ENCODE measurements at places on chromosomes 16 and 17.

DNA sequence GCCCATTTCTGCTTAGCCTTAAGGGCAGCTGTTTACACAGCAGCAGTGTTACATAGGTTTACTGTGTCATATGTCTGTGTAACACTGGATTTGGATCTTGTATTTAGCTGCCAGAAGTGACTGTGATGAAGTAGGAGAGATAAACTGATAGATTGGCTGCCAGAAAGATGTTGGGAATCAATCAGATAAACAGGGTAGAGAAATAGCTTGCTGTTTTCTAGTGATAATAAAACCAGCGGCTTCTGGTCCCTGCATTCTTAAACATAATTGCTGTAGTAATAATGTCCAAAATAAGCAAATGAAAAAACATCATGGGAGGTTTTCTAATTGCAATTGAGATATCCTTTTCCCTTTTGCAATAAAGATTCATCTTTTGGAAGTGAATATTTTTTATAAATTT, 68.7 kb downstream of the AATF start:
- DNase-seq: no peak

DNA sequence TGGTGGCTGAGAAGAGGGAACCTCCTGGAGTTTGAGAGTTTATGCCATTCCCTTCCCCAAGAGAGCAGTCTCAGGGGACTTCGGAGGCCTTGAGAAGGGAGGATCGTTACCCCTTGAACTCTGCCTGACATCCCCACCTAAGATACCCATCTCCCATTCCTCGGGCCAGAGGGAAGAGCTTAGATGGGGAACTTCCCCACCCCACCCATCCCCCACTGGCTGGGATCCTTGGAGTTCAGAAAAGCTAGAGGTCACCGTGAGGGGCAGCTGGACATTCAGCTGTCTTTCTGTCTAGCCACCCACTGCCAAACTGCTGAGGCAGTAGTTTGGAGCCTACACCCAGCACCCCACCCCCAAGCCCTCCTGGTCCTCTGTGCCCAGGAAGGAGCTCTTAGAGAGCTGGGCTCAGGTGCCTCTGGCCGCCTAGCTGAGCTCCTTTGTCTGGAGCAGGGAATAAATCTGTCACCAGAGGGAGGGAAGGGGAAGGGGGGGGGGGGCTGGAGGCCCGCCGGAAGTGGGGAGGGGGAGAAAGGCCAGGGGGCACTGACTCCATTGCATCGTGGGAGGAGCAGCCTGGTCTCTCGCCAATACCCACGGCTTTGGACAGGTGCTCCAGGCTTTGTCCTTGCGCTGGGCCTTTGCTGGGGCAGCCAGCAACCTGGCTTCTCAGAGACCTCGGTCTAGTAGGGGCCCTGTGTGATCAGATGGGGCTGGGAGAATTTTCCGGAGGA, 1.0 kb downstream of the HSD11B2 start:
- no peak for DNase-seq

DNA sequence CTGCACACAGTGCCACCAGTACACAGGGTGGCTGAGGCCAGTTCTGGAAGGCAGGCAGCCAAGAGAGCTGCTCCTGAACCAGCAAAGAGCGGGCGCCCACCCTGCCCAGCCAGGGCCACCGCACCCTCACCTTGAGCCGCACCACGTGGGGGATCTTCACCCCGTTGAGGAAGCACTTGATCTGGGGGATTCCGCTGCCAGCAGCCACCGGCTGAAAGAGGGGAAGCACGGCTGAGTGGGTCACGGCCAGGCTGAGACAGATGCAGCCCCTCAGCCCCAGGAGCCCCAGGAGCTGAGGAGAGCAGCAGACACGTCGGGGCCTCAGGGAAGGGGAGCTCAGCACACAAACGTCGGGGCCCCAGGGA, 14.6 kb upstream of the CCDC154 start:
- DNase-seq: no peak

- DNase-seq: no peak
Measured at GRCh38 chr17:82751171-82751570, 694 bp upstream of the TBCD start.

DNA sequence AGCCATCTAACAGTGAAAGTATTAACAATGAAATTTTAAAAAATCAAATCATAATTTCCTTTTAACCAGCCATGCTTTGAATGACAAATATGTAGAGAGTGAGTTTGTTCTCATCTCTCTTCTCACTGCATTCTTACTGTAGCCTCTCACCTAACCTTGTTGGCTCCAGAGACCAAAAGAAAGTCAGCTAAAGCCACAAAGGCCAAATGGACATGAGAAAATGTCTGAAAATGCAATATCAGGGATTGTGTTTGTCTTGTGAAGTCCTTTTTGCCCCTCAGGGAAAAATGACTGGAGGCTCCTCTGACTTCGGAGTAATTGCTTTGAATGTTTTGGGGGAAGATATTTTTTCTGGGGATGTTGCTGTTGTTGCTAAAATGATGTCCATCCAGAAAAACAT, 166.3 kb downstream of the SLC39A11 start:
- DNase-seq: no peak

DNA sequence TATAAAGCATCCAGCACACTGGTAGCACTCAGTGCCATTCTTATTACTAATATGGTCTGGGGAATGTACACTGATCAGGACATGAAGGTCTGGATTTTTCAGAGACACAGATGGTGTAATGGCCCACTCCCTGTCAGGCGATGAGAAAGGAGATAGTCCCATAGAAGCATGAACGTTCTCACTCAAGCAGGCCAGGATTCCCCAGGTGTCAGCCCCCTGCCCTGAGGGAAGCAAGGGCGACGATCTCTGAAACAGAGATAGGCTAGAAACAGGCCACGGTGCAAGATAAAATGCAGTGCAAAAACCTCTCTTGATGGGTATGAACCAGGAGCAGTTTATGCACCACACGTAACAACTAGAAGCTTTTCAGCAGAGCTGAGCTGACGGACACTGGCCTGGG, 10.6 kb downstream of the PRPSAP1 start:
- DNase-seq: no peak

- no peak for DNase-seq
Measured at GRCh38 chr17:28712705-28713415, 1.2 kb upstream of the PROCA1 start.

GRCh38 chr17:61981323-61981722, 53.5 kb upstream of the INTS2 start:
- DNase-seq: no peak
